ENCODE measurements at places on chromosomes 12 and 14.

DNA sequence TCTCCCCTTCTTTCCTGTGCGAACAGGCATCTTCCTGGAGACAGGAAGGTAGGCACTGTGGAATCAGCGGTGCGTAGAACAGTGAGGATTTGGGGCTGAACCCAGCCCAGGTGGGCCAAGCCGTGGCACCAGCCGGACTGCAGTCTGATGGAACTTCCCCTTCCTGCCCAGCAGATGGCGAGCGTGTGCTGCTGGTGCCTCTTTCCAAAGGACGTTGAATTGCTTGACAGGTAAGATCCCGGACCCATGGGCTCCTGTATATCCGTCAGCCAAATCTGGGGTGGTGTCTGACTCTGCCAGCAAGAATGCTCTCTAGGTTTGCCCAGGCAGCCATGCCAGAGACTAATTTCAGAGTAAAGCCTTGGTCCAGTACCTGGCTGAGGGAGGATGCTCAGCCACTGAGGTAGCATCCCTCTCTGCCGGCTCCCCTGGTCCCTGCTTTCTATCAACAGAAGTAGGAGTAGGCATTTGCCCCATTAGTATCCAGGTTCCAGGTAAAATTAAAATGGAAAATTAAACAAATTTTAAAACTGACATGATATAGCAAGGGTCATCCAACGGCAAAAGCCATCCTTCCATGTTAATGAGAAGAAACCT lies 21.1 kb upstream of the KCNA5 start:
- DNase-seq = peak; percentile 42

DNA sequence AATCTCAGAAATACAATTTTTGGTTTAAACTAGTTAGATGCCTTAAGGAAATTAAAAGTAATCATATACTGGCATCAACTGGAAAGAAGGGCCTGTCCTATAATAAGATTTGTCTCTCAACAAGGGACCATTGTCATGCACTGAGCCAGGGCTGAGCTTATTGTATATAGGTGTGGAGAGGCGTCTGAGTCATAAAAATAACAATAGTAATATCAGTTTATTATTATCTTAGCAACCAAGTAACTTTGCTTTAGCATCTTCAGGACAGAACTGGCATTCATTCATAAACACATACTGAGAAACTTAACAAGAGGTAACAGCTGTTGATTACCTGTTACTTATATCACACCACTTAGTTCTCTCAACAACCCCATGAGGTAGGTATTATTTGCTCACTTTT lies 7.1 kb downstream of the KRT75 start:
- no peak for DNase-seq

GRCh38 chr12:104452087-104452486 lies 4.7 kb upstream of the CHST11 start:
- DNase-seq = no peak

DNA sequence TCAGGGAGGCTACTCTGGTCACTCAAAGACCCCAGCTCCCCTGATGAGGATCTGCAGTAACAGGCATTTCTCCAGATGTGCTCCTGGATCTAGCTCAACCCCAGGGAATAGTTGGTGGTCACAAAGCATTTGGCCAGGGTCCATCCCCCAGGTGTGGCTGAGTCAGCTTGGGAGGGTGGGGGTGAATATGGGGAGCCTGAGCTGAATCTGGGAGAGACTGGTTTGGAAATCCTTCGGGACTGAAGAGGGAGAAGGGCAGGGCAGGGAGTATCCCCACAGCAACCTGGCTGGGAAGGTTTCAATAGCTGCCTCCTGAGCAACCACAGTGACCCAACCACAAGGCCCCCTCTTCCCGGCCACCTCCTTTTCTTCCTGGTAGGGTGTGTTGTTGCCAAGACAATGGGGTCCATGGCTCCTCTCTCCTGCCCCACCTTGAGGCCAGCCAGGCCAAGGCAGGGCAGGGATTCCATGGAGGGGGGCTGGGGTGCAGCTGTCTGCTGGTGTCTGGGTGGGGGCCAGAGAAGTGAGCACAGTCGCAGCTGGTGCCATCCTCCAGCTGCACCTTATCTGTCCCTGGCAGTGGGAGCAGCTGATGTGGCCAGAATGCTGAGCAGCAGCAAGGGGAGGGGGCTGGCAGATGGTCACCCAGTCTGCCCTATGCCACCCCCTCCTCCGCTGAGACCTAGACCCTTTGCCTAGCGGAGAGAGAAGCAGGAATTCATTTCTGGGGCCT lies 5.5 kb downstream of the ASIC1 start:
- no peak for DNase-seq

DNA sequence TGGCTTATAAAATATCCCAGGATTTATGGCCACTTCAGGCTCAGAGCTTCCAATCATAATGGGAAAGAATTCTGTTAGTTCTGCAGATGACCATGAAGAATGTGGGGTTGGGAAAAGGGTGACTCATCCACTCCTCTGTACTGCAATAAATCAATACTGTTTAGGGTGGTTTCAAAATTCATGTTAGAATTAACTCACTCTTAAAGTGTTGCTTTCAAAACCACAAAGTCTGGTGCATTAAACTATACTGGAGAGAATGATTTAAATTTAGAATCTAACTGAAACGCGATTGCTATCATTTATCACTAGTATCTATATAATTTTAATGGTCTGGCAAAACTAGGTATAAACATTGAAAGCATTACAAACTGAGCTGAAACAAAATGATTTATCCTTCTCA lies 798 bp downstream of the CCDC198 start:
- DNase-seq = no peak

DNA sequence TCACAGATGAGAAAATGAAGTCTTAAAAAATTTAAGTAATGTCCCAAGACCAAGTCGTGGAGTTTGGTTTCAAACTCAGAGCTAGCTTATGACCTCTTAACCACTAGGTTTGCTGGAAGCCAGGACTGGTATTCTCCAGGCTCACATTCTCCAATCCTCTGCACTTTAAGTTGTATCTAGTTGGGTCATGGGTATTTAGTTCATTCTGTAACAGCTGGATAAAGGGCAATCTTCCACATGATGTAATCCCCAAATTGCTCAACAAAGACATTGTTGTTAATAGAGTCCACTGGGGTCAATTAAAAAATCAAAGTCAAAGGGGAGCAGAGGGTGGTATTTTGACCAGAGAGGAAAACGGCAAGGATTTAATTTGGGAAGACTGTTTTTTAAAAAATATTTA lies 17.8 kb upstream of the GAS2L3 start:
- DNase-seq = no peak

DNA sequence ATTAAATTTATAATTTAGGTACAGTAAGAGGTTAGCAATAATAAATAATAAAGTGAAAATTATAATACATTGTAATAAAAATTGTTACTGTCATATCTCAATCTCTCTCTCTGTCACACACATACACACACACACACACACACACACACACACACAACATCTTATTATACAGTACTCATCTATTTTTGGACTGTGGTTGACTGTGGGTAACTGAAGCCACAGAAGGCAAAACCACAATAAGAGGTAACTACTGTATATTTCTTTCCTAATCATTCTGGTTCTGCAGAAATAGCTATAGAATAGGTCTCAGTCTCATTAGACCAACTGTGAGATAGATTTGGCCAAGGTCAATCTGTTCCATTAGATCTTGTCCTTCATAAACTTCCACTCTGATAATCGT lies 33.1 kb upstream of the PTPRO start:
- no peak for DNase-seq

DNA sequence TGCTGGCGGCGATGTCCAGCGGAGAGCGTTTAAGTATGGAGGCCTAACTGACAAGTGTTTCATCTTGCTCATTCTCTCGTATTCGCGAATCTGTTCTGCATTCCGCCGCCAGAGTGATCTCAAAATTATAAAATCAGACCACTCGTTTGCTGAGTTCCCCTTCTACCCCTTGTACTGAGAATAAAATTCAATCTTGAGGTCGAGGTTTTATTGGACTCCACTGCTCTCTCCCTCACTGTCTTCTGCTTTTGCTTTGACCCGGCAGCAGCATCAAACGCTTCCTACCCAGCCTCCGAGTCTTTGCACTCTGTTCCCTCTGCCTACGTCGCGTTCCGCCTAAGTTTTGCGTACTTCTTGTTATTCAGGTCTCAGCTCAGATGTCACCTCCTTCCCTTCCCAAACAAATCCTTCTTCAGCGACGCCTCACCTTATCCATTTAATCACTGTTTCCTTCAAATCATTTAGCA lies 462 bp downstream of the KNTC1 start:
- DNase-seq = no peak

- DNase-seq = no peak
These were observed 40.9 kb upstream of the VASH1 start for GRCh38 chr14:76720382-76720813.

- DNase-seq = no peak
These were observed 97.5 kb upstream of the NEDD1 start for GRCh38 chr12:96809522-96809921.

GRCh38 chr12:102959391-102959790 lies 1.9 kb downstream of the ASCL1 start:
- DNase-seq = no peak
